ENCODE measurements at places on chromosomes 16 and 17. TPM values are rescaled to one million over a fixed set of nuclear protein-coding genes. Genes with fewer than 3 reads are reported as not detected.

Gene GNAO1
- total RNA-seq = 1.1 TPM

Gene RAB37
- 5.1 TPM for total RNA-seq

Gene TBX4
- 17.2 TPM for total RNA-seq

Gene SLX4
- total RNA-seq = 5.9 TPM

Gene FGF11
- 2.0 TPM for total RNA-seq

Gene DGKE
- total RNA-seq = 16.5 TPM

Gene NT5M
- 1.7 TPM for total RNA-seq

Gene MED31
- total RNA-seq = 3.8 TPM

Gene ADAD2
- not detected for total RNA-seq

Gene EVPLL
- 1.00 TPM for total RNA-seq

Gene PPP1R27
- total RNA-seq = not detected

Gene SALL1
- not detected for total RNA-seq

Gene TRIM72
- total RNA-seq = not detected

Gene SLC46A1
- total RNA-seq = 19.3 TPM

Gene CD300H
- total RNA-seq = 2.7 TPM

Gene C16orf89
- 45.7 TPM for total RNA-seq
